COR-L47 (cell line): ENCODE measurements at places on chromosomes 13 and 19.

DNA sequence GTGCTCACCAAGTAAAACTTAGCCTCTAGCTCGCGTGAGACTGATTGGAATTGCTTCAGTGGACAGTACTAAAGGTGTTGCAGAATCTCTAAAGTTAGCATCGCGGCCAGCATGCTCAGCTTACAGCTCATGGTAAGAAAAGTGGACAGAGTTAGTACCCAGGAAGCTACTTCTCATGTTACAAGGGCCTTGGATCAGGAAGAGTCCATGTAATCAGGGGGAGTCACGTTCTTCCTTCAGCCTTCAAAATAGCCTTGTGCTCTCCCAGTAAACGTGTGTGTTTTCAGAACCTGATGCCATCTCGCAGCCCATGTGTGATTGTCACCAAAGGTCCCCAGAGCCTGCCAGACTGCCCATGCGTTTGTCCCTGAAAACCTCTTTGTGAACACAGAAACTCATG lies 195.8 kb upstream of the RNF113B start:
- DNase-seq = no peak

DNA sequence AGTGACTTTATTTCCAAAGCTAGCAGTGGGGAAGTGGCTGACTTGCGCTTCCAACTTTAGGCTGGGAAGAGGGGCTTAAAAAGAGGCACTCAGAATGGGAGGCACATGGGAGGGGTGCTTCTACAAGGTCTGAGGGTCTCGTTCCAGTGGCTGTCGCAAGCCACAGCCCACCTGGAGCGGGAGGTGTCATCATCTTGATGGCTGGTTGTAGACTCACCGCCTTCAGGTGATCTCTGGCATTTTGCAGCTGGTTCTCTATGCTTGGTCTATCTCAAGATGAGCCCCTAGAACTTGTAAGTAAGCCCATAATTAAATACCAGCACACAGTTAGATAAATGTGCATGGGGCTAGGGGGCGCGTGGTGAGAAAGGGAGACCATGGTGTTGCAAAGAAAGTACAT lies 9.2 kb downstream of the TEX29 start:
- no peak for DNase-seq

GRCh38 chr13:26048741-26049140 lies 3.1 kb downstream of the SHISA2 start:
- peak; percentile 18 for DNase-seq

- DNase-seq = no peak
These were observed 200.2 kb downstream of the KATNAL1 start for GRCh38 chr13:30107121-30107520.

DNA sequence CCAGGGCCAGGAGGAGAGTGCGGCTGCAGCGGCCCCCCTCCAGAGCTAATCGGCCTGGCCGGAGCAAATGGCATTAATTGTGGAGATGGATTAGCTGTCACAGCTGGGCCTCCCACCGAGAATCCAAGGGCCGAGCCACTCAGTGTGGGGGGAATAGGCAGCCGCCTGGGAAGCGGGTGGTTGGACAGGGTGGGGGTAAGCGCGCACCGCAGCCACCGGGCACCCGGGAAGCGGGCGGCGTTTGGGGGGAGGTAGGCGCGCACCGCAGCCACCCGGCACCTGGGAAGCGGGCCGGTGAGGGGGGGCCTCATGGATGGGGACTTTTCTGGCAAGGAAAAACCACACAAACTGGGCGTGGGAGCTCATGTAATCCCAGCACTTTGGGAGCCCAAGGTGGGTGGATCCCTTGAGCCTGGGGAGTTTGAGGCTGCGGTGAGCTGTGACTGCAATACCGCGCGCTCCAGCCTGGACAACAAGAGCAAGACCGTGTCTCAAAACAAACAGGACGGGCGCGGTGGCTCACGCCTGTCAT lies 9.7 kb downstream of the R3HDM4 start:
- peak; percentile 85 for DNase-seq

DNA sequence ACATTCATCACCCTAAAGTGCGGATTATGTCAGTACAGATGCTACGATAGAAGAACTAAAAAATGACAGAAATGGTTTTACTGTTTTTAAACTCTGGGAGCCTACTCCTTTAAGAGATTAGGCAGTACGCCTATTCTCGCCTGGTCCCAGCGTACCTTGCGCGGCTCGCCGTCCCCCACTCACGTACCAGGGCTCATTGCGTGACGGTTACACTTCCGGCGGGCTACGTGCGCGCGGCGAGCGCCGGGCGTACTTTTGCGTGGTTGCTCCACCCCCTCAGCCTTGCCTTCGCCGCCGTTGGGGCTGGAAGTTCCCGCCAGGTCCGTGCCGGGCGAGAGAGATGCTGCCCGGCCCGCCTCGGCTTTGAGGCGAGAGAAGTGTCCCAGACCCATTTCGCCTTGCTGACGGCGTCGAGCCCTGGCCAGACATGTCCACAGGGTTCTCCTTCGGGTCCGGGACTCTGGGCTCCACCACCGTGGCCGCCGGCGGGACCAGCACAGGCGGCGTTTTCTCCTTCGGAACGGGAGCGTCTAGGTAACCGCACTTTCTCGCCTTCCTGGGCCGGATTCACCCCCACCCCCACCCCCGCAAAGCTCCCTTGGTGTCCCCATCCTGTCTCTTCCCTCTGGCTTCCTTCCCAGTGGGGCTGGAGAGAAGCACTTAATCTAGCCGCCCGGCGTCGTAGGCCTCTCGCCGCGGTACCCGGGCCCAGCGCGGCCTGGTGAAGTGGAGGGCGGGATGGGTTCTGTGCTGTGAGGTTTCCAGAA lies at the start of gene NUP58:
Gene NUP58, plus strand, starts transcription at position 279 of the 767 bp plus-strand sequence. Its CDS starts 149 bp downstream, at position 428.
- DNase-seq = peak; percentile 94

DNA sequence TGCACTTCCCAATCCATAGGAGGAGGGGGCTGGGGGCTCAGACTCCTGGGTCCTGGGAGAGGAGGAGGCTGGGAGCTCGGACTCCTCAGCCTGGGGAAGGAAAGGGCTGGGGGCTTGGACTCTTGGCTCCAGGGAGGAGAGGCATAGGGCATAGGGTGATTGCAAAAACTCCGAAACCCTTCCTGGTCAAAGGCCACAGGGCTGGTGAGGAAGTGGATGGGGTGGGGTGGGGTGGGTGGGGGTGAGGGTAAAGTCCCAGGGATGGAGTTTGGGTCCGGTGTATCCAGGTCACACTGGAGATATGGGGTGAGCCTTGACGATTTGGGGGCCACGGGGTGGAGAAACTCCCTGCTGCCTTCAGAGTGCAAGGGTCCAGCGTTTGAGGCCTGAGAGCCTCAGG lies 2.8 kb downstream of the MYH14 start:
- no peak for DNase-seq

- DNase-seq = peak; percentile 42
These were observed 2220.8 kb upstream of the PCDH20 start for GRCh38 chr13:63636316-63636993.

- no peak for DNase-seq
These were observed 242.8 kb downstream of the ENOX1 start for GRCh38 chr13:43544011-43544410.

DNA sequence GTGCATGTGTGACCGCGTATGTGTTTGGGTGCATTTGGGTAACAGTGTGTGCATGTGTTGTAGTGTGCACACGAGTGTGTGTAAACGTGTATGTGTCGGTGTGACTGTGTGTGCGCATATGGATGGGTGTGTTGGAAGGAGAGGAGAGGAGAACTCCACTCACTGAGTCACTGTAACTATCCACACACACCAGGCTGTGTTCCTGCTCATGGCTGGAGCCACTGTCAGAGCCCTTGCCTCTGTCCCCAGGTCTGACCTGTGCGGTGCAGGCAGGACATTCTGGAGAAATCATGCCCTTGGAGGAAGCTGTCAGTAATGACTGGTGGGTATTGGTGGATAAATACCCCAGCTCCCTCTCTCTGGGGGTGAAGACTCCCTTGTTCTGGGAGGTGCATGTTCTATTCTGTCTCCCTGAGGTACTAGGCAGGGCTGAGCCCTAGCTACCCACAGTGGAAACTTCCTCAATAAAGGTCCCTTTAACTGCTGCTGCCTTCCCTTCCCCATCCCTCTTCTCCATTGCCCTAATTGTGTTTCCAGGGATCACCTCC lies 48.4 kb downstream of the CYP4F22 start:
- DNase-seq = no peak

GRCh38 chr19:8638078-8638619 lies 7.7 kb downstream of the NFILZ start:
- DNase-seq = no peak

- DNase-seq = peak; percentile 99
These were observed at the start of gene MEGF8 for GRCh38 chr19:42325308-42325895. Gene MEGF8, plus strand, starts transcription at chr19:42325635. Its CDS starts 609 bp downstream, at chr19:42326244.

DNA sequence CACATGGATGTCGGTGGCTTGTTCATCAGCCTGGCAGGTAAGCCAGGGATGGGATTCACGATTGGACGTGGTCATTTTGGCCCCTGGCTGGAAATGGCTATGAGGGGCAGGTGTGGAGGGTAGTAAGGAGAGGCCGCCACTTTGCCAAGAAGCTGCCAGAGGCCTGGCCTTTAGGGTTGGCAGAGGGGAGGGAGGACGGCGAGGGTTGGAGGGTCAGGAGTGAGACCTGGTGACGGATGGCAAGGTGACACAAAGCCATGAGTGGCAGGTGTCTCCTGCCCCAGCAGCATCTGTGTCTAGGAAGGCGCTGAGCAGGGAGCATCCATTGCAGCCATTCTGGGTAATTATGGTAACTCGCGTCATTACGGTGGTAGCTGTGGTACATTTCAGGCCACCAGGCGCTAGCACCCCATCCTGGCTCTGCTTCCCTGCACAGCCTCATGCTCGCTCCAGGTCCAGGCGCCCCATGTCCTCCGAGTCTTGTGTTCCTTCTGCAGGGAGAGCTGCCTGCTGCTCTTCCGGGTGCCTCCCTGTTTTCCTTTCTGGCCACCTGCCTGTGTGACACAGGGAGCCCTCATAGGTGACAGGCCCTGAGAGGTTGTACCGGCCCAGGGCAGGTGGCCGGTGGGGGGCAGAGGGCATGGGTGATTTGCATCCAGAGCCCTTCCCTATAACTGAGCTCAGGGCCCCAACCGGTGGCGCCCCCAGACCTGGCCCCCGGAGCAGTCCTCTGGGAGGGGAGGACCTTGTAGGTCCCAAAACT lies 4.2 kb downstream of the SSBP4 start:
- DNase-seq = no peak

- DNase-seq = no peak
These were observed 15.8 kb downstream of the PLIN4 start for GRCh38 chr19:4502282-4503131.

DNA sequence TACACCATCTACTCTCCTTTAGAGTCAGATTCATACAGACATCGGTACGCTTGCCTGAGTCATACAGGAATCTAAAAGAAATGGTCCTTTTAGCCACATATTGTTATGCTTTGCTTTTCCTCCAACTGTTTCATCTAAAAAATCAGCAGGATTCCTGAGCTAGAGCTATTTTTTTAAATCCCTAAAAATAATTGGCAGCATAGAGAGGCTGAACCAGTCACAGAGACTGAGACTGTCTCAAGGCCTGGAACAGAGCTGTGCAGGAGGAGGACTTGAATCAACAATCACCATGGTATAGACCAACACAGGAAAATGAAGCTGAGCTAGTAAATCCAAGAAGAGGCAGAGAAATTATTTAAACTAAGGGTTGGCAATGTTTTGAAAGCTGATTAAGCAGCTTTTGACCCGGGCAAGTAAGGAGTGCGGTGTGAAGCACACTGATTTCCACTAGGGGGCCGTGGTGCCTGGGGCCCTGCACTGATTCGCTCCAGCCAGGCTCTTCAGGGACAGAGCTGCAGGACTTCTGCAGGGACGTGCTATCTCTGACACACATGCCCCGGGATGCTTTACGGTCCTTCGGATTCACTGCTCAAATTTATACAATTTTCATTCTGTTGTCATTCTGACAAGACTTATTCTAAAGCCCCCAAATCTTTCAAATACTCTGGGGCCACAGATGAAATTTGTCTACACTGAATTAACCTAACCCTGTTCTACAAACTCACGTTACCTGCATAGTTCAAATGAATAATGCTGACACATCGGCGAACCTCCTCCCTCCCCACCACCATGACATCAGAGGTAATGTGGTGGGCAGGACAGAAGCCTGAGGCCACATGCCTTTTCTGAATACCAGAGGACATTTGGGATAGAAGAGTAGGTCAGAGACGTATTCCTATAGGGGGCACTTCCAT lies 87.6 kb upstream of the SLC15A1 start:
- peak; percentile 19 for DNase-seq

DNA sequence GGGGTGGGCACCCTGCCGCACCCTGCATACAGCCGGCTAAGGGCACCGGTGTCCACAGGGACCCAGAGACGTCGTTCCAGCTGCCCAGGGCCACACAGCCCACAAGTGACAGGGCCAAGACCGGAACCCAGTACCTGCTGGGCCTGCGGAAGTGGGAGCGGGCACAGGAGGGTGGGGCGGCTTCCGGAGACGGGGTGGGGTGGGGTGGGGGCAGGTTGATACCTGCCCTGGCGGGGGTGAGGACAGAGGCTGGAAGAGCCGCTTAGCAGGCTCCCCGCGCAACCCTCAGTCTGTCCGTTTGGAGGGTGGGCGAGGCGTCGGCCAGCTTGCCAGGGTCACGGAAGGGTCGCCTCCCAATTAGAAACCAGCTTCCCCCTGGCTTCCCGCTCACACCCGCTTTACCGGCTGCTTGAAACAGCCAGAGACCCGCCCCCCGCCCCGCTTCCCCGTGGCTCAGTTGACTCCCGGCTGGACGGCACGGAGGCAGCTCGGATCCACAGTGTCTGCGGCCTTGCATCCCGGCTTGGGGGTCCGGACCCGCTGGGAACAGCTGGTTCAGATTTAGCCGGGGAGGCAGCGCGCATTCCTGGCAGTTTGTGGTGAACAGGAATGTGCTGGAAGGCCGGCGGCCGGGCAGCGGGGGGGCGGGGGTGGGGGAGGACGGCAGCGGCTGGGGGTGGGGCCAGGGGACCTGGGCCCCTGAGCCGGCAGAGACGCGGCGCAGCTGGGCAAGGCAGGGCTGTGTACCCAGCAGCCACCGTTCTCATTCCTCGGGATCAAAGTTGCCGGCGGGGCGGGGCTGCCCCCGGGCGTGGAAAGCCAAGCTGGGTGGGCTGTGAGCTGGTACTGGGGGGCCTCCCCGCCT lies 1.9 kb downstream of the CNN2 start:
- DNase-seq = no peak

GRCh38 chr19:10517361-10517759 lies at the start of gene S1PR5:
Gene S1PR5, minus strand, starts transcription at chr19:10517447. Its CDS starts 2,436 bp downstream, at chr19:10515011.
- DNase-seq = peak; percentile 25

DNA sequence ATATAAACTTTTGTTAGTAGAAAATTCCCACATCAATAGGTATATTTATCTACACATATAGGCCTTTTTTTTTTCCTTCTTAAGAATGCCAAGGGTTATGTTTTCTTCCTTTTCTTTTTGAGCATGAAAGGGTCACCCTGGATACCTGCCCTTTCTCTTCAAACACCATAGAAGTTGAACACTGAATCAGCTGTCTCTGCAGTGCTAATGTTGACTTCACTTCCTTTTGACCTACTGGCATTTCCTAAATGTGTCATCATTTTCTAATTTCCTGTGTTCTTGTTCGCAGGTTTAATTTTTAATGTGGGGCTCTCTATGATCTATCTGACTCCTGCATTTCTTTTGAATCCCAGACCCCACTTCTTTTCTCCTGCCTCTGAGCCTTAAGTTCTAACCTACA lies 532.0 kb downstream of the GPC6 start:
- no peak for DNase-seq

- DNase-seq = no peak
These were observed 8.7 kb downstream of the GPR32 start for GRCh38 chr19:50778906-50779430.

- no peak for DNase-seq
These were observed 6.8 kb downstream of the ZC3H4 start for GRCh38 chr19:47106821-47107201.

GRCh38 chr19:1400281-1401137 lies 833 bp downstream of the GAMT start:
- DNase-seq = no peak
